ENCODE measurements at places on chromosomes 4 and X.

DNA sequence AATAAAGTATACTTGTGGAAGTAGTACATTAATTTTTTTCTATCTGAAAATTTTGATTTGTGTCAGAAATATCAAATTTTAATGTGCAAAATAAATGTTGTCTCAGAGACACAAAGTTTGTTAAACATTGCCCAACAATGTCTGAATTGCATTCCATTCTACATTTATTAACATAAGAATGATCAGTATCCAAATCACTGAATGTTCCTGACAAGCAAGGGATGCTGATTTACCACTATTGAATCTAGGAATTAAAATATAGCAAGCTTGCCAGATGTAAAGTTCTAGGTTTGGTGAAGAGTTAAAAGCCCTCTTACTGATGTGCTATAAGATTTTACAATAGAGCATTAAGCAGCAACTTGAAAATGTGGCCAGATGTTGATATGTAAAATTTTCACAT, 489.2 kb upstream of the CTSO start:
- DNase-seq, result no peak
- no peaks in the 10 kb centered on the region for H3K4me1 ChIP-seq
- no peaks in the 10 kb centered on the region for H3K27me3 ChIP-seq
- H3K4me3 ChIP-seq, result no peak overlapping the region
- H3K27ac ChIP-seq, result no peak overlapping the region

GRCh38 chr4:66071911-66072310, 401.6 kb upstream of the EPHA5 start:
- no peaks in the 10 kb centered on the region for H3K27me3 ChIP-seq
- no peaks in the 10 kb centered on the region for H3K36me3 ChIP-seq
- no peak for DNase-seq
- H3K4me1 ChIP-seq, result no peaks in the 10 kb centered on the region
- no peak overlapping the region for H3K4me3 ChIP-seq

- H3K36me3 ChIP-seq, result no peaks in the 10 kb centered on the region
- peak overlapping the region; percentile 52 for H3K4me3 ChIP-seq
- H3K4me1 ChIP-seq, result peaks cover 40% of the 10 kb centered on the region
- peak; percentile 21 for DNase-seq
Observed at GRCh38 chr4:39044956-39045826, 13.0 kb upstream of the TMEM156 start.

DNA sequence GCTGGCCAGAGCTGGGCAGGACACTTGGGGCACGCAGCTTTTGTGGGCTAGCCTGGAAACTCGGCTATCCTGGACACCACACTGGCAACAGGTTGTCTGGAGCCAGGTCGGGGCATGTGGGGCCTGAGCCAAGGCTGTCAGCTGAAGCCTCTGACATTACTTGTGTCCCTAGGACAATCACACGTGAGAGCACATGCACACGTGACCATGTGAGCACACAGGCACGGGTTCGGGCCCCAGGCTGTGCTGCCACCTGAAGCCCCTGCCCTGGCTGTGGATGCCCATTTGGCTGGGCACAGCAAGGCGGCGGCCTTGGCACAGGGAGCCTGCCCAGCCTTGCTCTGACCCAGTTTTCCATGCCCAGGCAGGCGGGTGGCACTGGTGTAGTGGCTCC, 8.7 kb upstream of the FGFR3 start:
- no peaks in the 10 kb centered on the region for H3K27me3 ChIP-seq
- no peak for DNase-seq
- H3K27ac ChIP-seq, result no peak overlapping the region
- no peaks in the 10 kb centered on the region for H3K36me3 ChIP-seq
- H3K4me3 ChIP-seq, result no peak overlapping the region

- H3K4me1 ChIP-seq, result no peaks in the 10 kb centered on the region
- no peaks in the 10 kb centered on the region for H3K27me3 ChIP-seq
- no peak overlapping the region for H3K4me3 ChIP-seq
- no peak for DNase-seq
- H3K27ac ChIP-seq, result no peak overlapping the region
Observed at GRCh38 chr4:74054483-74055047, 16.1 kb upstream of the CXCL3 start.

- no peaks in the 10 kb centered on the region for H3K4me1 ChIP-seq
- no peaks in the 10 kb centered on the region for H3K27me3 ChIP-seq
- no peak overlapping the region for H3K4me3 ChIP-seq
- H3K27ac ChIP-seq, result no peak overlapping the region
- DNase-seq, result no peak
Observed at GRCh38 chr4:52091801-52092200, 40.7 kb downstream of the SPATA18 start.

DNA sequence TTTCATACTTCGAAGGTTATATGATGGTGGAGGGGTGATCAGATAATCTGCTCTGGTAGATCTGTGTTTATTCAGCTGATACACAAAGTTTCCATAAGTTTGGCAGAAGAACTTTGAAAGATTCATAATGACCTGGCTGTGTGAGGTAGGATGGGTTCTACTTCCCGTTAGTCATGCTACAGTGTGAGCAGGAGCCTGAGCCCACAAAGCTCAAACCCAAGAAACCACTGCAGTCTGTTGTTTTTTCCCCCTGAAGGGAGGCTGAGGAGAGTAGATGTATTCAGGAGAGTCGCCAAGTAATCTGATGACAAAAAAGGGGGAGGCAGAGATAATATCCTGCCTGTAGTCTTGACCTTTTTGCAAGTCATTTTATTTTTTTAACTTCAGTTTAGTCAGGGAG, 52.8 kb upstream of the PPP3CA start:
- H3K27me3 ChIP-seq, result no peaks in the 10 kb centered on the region
- H3K4me3 ChIP-seq, result no peak overlapping the region
- no peaks in the 10 kb centered on the region for H3K4me1 ChIP-seq
- H3K27ac ChIP-seq, result no peak overlapping the region
- no peaks in the 10 kb centered on the region for H3K36me3 ChIP-seq

DNA sequence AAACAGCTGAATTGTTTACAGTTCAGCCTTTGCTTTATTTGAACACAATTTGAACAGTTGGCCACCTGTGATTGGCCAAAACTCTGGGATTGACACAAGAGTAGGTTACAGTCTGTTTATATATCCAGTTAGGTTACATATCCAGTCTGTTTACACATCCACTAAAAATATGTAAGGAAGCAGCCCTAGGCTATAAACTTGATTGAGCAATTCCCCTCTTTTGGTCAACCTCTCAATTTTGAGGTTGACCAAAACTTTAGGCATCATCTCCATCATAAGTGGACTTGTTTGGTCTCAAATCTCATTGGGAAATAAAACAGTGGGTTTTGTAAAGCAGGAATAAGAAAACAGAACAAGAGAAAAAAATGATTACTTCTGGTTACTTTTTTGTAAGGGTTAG, 190.8 kb downstream of the SPATA18 start:
- no peak for DNase-seq
- no peak overlapping the region for H3K27ac ChIP-seq
- H3K27me3 ChIP-seq, result no peaks in the 10 kb centered on the region
- H3K4me1 ChIP-seq, result no peaks in the 10 kb centered on the region
- H3K4me3 ChIP-seq, result no peak overlapping the region
- H3K36me3 ChIP-seq, result no peaks in the 10 kb centered on the region

DNA sequence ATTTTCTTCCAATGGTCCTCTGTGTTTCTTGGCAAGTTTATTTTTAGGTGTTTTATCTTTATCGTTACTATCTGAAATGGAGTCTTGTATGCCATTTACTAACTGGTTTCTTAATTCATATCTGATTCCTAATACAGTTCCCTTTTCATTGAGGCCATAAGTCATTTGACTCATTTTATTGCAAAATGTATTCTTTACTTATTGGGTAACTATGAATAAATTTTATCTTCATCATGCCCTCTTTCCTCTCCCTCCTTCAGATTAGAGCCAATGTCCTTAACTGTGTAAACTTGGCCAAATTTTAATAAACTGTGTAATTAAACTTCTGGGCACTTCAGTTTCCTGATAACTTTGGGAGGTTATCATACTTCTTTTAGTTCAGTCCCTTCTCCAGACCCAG, 19.3 kb upstream of the MSMO1 start:
- H3K36me3 ChIP-seq, result no peaks in the 10 kb centered on the region
- H3K27me3 ChIP-seq, result no peaks in the 10 kb centered on the region
- H3K27ac ChIP-seq, result no peak overlapping the region
- H3K4me3 ChIP-seq, result no peak overlapping the region
- no peak for DNase-seq

- no peak overlapping the region for H3K27ac ChIP-seq
- DNase-seq, result no peak
- no peaks in the 10 kb centered on the region for H3K4me1 ChIP-seq
- no peak overlapping the region for H3K4me3 ChIP-seq
Observed at GRCh38 chr4:121666091-121666679, 30.6 kb downstream of the ANXA5 start.

GRCh38 chr4:169593050-169593560, 19.3 kb downstream of the NEK1 start:
- no peaks in the 10 kb centered on the region for H3K4me1 ChIP-seq
- H3K4me3 ChIP-seq, result no peak overlapping the region
- H3K27ac ChIP-seq, result no peak overlapping the region

DNA sequence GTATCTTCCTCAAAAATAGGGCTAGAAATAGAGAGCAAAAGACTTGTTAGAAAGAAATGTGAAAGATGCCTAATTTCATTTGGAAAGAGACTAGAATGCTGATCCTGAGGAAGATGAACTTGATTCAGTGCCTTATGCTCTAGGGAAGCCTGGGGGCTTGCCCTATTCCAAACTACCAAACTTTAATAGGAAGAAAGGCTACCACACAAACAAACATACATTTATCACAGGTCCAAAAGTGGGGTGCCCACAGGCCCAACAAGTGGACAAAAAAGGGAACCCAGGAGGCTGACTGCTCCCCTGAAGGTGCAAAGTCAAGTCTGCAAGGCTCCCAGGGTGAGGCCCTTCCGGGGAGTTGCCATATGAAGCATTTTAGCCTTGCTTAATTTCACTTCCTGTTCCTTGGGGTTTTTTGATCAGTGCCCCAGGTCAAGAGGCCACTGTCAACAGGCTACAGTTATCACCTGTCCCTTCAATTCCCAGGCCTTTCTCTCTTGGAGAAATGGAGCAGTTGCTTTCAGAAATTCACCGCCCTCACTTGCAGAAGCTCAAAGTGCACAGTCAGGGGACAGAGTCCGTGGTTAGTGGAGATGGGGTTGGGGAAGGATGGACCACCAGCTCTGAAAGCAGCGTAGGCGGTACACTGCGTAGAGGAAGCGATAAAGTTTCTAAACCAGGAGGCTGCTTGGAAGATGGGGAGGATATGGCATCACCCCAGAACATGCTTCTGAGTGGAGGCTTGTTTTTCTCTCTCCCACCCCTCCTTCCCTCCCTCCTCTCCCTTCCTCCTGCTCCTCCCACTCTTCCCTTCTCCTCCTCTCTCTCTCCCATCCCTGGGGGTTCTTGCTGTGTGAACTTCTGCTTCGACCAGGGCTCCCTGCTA, 36.4 kb downstream of the TMEM154 start:
- H3K27ac ChIP-seq, result peak overlapping the region; percentile 30
- no peaks in the 10 kb centered on the region for H3K27me3 ChIP-seq
- no peaks in the 10 kb centered on the region for H3K36me3 ChIP-seq

- no peaks in the 10 kb centered on the region for H3K27me3 ChIP-seq
- no peaks in the 10 kb centered on the region for H3K4me1 ChIP-seq
- peak overlapping the region; percentile 29 for H3K27ac ChIP-seq
- DNase-seq, result peak; percentile 66
- peak overlapping the region; percentile 95 for H3K4me3 ChIP-seq
Observed at GRCh38 chr4:140149846-140150635, 3.9 kb downstream of the MAML3 start.

DNA sequence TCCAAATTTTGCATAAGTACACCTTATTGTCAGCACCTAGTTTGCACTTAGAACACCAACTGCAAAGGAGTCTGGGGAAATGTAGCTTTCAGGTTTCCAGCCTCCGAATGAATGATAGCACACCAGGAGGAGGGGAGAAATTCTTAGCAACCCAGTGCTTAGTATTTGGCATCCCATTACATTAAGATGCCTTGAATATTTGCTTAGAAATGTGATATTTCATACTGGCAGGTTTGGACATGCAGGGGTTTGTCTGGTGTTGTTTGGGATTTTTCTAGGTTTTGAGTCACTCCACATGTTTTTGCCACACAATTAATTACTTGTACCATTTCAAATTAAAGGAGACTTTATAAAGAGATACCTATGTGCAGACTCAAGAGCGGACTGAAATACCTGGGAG, 60.3 kb upstream of the CAMK2D start:
- H3K36me3 ChIP-seq, result no peaks in the 10 kb centered on the region
- DNase-seq, result no peak
- no peak overlapping the region for H3K27ac ChIP-seq
- peaks cover 26% of the 10 kb centered on the region for H3K4me1 ChIP-seq

DNA sequence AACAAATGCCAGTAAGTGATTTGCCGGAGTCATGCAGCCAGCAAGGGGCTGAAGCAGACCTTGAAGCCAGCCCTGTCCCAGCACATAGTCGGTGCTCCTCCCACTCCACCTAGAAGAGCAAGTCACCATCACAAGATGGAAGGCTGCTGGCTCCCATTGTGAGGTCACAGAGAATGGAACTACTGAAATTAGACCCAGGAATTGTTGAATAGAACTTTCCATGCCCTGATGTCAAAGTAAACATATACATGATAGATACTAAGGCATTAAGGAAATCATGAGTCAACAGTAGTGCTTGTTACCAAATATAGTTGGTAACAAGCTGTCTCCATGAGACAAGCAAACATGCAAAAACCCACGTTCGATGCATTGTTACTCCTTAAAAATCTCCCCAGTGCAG, 177.1 kb upstream of the MID1 start:
- no peak for DNase-seq
- no peak overlapping the region for H3K4me3 ChIP-seq
- H3K36me3 ChIP-seq, result no peaks in the 10 kb centered on the region
- no peaks in the 10 kb centered on the region for H3K4me1 ChIP-seq
- no peaks in the 10 kb centered on the region for H3K27me3 ChIP-seq

DNA sequence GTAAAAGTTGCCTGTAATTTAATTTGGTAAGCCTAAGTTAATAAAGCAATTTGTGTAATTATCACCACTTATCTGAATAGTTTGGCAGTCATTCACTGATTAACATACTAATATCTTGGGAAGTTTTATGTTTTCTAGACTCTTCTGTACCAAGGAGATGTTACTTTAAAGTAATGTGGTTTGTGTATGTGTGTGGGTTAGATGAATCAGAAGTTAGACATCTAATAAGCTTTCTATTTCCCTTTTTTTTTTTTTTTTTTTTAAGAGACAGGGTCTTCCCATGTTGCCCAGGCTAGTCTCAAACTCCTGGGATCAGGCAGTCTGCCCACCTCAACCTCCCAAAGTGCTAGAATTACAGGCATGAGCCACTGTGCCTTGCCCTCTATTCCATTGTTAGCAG, 5.3 kb downstream of the SLAIN2 start:
- no peak overlapping the region for H3K27ac ChIP-seq
- peaks cover 71% of the 10 kb centered on the region for H3K4me1 ChIP-seq
- H3K36me3 ChIP-seq, result no peaks in the 10 kb centered on the region

DNA sequence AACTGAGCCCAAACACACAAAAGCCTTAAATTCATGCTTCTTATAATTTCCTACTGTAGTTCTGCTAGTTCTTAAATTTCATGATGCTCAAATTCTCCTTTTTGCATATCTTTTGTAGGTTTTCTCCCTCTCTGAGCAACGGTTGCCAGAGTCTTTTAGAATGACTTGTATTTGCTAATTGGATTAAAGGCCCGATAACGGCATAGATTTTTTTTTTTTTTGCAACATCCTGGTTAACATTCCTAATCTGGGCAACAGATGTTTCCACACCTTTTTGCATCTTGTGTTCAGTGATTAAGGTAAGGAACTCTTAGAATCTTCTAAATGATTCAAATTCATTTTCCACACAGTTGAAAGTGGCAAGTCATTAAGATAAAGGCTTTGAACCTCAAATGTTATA, 66.3 kb upstream of the ADGRG2 start:
- H3K4me1 ChIP-seq, result no peaks in the 10 kb centered on the region
- H3K36me3 ChIP-seq, result no peaks in the 10 kb centered on the region
- no peak for DNase-seq
- H3K27me3 ChIP-seq, result no peaks in the 10 kb centered on the region
- no peak overlapping the region for H3K4me3 ChIP-seq

GRCh38 chr4:83489711-83490326, 4.9 kb upstream of the ABRAXAS1 start:
- H3K27me3 ChIP-seq, result no peaks in the 10 kb centered on the region
- no peak overlapping the region for H3K4me3 ChIP-seq
- no peak overlapping the region for H3K27ac ChIP-seq
- DNase-seq, result no peak

Measured in CD8-positive, alpha-beta memory T cell (primary cell).